ENCODE measurements at places on chromosomes 11 and 22. TPM values are rescaled to one million over a fixed set of nuclear protein-coding genes. Genes with fewer than 3 reads are reported as not detected.

DNA sequence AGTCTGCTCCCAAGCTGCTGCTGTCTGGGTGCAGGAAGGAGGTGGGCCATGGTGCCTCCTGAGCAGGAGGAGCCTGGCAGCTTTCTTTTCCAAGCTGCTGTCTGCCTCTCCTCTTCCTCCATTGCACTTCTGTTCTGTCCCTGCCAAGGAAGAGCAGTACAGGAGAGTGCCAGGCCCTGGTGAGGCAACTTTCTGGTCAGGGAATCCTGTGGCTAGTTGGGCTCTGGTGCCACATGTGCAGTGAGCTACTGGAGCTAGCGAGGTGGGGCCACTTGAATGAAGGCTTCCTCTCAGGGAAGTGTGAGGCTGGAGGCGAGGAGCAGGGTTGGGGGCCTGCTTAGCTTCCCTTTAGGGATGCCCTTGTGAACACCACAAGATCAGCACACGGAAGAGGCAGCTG, 90.0 kb downstream of the TSPAN18 start:
- H3K4me1 ChIP-seq: no peaks in the 10 kb centered on the region
- no peak for DNase-seq
- no peak overlapping the region for H3K27ac ChIP-seq
- H3K27me3 ChIP-seq: no peaks in the 10 kb centered on the region

The SLC22A12 gene
- total RNA-seq: not detected

DNA sequence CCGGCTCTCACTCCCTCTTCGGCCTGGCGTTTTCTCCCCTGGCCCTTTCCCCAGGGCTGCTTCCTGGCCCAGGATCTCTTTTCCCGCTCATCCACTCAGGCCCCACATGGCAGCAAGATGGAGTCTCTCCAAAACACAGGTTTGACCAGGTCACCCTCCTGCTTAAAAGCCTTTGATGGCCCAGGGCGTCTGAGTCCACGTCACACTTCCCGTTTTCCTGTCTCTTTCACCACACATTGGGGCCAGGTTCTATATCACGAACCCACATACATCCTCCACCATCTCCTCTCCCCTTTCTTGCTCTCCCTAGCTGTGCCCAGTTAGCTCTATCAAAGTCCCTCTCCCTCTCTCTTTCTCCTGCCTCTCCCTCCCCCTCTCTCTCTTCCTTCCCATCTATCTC, 7.8 kb upstream of the LRRC32 start:
- no peaks in the 10 kb centered on the region for H3K36me3 ChIP-seq
- H3K27ac ChIP-seq: no peak overlapping the region
- H3K4me1 ChIP-seq: peaks cover 8% of the 10 kb centered on the region
- no peak overlapping the region for H3K4me3 ChIP-seq
- no peak for DNase-seq
- no peaks in the 10 kb centered on the region for H3K27me3 ChIP-seq

GRCh38 chr22:43000441-43001175, 14.3 kb downstream of the PACSIN2 start:
- peaks cover 45% of the 10 kb centered on the region for H3K4me1 ChIP-seq
- DNase-seq: peak; percentile 61
- H3K27ac ChIP-seq: no peak overlapping the region
- no peaks in the 10 kb centered on the region for H3K27me3 ChIP-seq
- no peak overlapping the region for H3K4me3 ChIP-seq

DNA sequence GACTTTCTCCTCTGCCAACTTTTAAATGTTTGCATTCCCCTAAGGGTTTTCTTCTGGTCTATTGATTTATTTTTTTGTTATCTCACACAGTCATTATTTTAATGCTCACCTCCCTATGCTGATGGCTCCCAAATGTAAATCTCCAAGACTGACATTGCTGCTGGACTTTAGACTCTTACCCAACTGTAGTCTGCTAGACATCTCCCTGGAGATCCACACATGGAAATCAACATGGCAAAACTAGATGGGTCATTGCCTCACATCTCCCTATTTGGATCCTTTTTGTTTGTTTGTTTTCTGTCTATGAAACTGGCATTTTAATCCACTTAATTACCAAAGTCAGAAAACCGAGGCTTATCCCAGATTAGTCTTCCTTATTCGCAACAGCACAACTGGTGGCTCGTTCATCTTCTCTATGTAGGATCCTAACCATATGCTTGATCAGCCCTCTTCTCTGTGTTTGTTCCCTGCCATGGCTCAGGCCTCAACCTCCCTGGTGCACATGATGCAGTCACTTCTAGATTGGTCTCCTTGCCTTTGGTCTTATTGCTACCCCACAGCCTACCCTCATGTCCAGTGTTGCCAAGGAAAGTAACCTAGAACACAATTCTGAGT, 37.3 kb downstream of the SC5D start:
- no peaks in the 10 kb centered on the region for H3K36me3 ChIP-seq
- H3K4me3 ChIP-seq: no peak overlapping the region
- peaks cover 3% of the 10 kb centered on the region for H3K27me3 ChIP-seq

The SHANK2 gene
- not detected for total RNA-seq

The IFITM2 gene
- total RNA-seq: 376 TPM

The GGTLC2 gene
- not detected for total RNA-seq

The SLC3A2 gene
- total RNA-seq: 277 TPM

GRCh38 chr11:122354025-122354697, 238.1 kb upstream of the BLID start:
- H3K4me1 ChIP-seq: no peaks in the 10 kb centered on the region
- no peak for DNase-seq
- no peak overlapping the region for H3K4me3 ChIP-seq
- no peaks in the 10 kb centered on the region for H3K27me3 ChIP-seq

DNA sequence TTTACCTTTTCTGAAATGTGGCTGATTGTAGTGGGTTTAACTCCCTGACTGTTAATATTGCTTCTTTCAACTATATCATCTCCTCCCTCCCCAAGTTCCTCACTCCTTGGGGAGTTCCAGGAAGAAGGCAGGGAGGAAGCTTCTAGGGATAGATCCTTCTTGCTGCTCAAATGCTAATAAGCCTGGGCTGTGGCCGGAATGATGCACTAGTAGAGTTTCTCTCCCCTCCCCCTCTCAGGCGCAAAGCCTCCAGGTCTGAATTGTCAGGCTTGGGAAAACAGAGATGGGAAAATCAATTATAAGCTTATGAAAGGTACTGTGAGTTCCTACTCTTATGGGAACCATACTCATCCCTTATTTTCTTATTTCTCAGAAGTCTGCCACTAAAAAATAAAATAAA, 30.8 kb downstream of the FEZ1 start:
- H3K4me1 ChIP-seq: no peaks in the 10 kb centered on the region
- H3K36me3 ChIP-seq: no peaks in the 10 kb centered on the region
- H3K4me3 ChIP-seq: no peak overlapping the region
- peaks cover 2% of the 10 kb centered on the region for H3K27me3 ChIP-seq
- H3K27ac ChIP-seq: no peak overlapping the region

GRCh38 chr11:88604260-88604659, 266.7 kb upstream of the CTSC start:
- H3K4me1 ChIP-seq: no peaks in the 10 kb centered on the region
- H3K27ac ChIP-seq: no peak overlapping the region
- no peaks in the 10 kb centered on the region for H3K36me3 ChIP-seq
- H3K27me3 ChIP-seq: no peaks in the 10 kb centered on the region

GRCh38 chr11:105202422-105202821, 62.9 kb upstream of the CARD18 start:
- no peaks in the 10 kb centered on the region for H3K36me3 ChIP-seq
- no peaks in the 10 kb centered on the region for H3K27me3 ChIP-seq

DNA sequence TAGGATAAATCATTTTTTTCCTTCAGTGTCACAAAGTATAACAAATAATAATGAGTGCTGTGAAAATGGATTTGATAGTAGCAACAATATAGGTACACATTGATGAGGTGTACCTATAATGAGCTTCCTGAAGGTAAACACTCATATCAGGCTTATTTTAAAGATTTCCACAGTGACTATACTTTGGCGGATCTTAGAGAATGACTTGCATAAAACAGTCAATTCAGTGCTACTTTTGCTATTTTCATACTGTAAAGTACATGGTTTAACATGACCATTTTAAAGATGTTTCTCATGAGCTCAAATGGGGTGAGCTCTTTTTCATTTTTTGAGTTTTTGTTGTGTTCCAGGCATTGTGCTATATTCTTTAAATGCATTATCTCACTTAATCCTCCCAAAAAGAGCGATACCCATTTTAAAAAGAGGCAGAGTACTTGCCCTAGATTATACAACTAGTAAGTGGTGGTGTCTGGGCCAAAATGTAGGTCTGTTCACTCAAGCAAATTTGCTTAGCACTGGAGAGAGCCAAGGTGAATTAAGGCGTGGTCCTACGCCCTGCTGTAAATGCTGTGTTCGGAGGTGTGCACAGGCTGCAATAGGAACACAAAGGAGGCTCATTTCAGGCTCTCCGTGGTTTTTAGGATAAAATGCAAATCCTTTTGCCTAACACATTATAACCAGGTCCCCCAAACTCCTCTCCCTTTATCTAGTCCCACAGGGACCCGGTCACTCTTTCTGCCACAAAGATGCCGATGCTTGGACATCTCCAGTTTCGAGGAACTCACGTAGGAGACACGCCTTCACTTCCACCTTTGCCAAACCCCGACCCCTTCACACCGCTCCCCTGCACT, 617 bp upstream of the ALKBH3 start:
- peaks cover 26% of the 10 kb centered on the region for H3K4me1 ChIP-seq
- H3K27ac ChIP-seq: no peak overlapping the region
- H3K36me3 ChIP-seq: peaks cover 17% of the 10 kb centered on the region

GRCh38 chr11:90512846-90513245, 290.0 kb upstream of the CHORDC1 start:
- no peak overlapping the region for H3K4me3 ChIP-seq
- H3K27me3 ChIP-seq: no peaks in the 10 kb centered on the region
- no peak for DNase-seq
- no peaks in the 10 kb centered on the region for H3K36me3 ChIP-seq
- no peaks in the 10 kb centered on the region for H3K4me1 ChIP-seq

GRCh38 chr11:35139722-35140282, 831 bp downstream of the CD44 start:
- peak overlapping the region; percentile 100 for H3K4me3 ChIP-seq
- peaks cover 5% of the 10 kb centered on the region for H3K36me3 ChIP-seq
- peaks cover 55% of the 10 kb centered on the region for H3K4me1 ChIP-seq
- no peak for DNase-seq

DNA sequence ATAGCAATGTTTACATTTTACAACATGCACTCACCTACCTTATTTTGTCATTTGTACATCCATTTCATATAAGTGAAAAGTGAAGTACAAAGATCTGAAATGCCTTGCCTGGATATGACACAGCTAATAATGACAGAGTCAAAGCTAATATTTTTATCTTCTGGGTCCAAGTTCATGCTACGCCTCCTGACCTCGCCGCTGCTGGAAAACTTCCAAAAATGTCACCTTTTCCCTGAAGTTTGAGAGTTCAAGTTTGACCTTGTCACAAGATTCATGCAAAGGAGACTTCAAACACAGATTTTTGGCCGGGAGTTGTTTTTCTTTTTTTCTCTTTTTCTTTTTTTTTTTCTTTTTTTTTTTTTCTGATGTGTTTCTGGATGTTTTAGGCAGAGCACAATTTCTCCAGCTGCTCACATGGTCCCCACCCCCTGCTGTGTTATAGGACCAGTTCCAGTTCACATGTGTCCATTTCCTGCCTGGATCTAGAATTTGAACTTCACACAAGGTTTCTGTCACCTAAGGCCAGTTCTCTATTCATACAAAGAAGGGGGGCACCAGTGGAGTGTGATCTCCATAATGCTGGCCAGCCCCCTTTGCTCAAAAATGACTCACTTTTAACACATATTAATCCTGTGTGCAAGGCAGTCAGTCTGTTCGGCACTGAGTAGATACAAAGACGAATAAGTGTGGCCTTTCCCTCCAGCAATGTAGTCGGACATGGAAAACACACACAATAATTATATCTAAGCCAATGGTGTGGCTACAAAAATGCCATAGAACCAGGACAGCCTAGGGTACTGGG, 546.8 kb downstream of the BUD13 start:
- DNase-seq: no peak
- no peak overlapping the region for H3K4me3 ChIP-seq
- no peaks in the 10 kb centered on the region for H3K4me1 ChIP-seq
- no peaks in the 10 kb centered on the region for H3K27me3 ChIP-seq
- no peak overlapping the region for H3K27ac ChIP-seq

The TEX12 gene
- 0.67 TPM for total RNA-seq

GRCh38 chr11:68839054-68839865, 2.5 kb downstream of the CPT1A start:
- H3K27me3 ChIP-seq: no peaks in the 10 kb centered on the region
- peaks cover 67% of the 10 kb centered on the region for H3K4me1 ChIP-seq
- peak overlapping the region; percentile 77 for H3K27ac ChIP-seq
- peak; percentile 90 for DNase-seq
- peak overlapping the region; percentile 84 for H3K4me3 ChIP-seq

The MAFF gene
- total RNA-seq: 39.4 TPM

DNA sequence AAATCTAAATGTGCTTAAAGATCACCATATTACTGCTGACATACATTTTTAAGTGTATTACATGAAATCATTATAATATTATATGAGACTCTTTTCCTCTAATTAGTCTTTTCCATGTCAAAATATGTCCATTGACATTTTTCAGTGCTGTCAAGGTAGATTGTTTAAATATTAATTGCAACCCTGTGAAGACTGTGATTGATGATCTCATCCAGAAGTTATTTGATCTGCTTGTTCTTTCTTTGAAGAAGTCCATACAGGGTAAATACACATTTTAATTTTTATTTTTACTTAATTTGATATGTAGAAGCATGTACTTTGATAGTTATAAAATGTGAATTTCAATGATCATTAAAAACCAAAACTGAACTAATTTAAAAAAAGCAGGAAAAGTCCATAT, 38.4 kb downstream of the DYNC2H1 start:
- H3K36me3 ChIP-seq: no peaks in the 10 kb centered on the region
- no peaks in the 10 kb centered on the region for H3K27me3 ChIP-seq
- no peaks in the 10 kb centered on the region for H3K4me1 ChIP-seq

The ADM2 gene
- total RNA-seq: 1.9 TPM

DNA sequence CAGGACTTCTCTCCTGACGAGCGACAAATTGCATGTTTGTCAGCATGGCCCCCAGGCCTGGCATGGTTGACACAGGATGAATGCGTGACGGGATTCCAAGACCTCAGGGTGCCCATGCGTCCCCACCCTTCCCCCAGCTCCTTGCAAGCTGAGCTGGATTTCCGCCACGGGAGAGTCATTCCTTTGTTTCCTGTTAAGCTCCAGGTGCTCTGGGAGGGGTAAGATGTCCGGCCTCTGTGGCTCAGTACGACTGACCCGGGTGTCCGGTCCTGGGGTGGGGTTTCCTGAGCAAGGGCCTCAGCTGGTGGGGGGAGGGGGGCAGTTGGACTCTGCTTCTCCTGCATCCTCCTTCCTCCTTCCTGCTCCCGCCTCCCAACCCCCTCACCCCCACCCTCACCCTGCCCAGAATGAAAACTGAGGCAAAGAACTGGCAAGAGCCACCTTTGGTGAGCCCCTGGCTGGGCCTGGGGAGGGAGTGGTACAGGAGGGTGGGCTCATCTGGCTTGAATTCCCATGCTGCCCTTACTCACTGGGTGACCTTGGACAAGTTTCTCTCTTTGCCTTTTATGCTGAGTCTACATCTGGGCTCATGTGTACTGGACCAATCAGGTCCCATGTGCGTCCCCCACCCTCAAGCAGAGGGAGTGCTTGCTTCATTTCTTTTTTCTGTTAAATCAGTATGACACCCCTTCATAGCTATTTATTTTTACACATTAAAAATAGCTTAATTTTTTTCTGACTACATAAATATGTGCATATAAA, 2.5 kb downstream of the CDC42EP2 start:
- H3K27ac ChIP-seq: no peak overlapping the region
- H3K4me3 ChIP-seq: no peak overlapping the region
- no peaks in the 10 kb centered on the region for H3K27me3 ChIP-seq
- H3K4me1 ChIP-seq: peaks cover 18% of the 10 kb centered on the region
- H3K36me3 ChIP-seq: no peaks in the 10 kb centered on the region

The CATSPERZ gene
- total RNA-seq: not detected

The TESMIN gene
- 6.4 TPM for total RNA-seq

The SMIM38 gene
- 1.3 TPM for total RNA-seq

GRCh38 chr22:25176175-25176574, 23.5 kb upstream of the CRYBB3 start:
- H3K4me3 ChIP-seq: no peak overlapping the region
- no peaks in the 10 kb centered on the region for H3K36me3 ChIP-seq
- no peaks in the 10 kb centered on the region for H3K4me1 ChIP-seq
- no peak for DNase-seq
- no peaks in the 10 kb centered on the region for H3K27me3 ChIP-seq
- no peak overlapping the region for H3K27ac ChIP-seq
